K562 (cell line): ENCODE measurements at places on chromosomes 7 and 10.

DNA sequence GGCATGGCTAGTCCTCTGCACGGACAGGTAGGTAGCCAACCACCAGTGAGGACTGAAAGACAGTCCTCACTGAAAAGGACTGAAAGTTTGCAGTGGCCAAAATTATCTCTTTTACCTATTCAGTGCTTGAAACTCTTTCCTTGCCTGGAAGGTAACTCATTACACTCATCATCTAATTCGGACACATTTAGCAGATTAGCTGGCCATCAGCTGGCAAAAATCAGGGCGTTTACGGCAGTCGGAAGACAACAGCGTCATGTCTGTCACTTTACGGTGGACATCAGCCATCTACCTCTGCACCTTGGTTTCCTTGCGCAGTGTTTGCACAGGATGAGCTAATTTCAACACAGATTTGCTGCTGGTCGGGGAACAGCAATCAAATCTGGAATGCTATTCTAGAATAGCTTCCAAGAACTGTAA is 740 bp downstream of the ANXA7 start:
- DNase-seq = peak; percentile 58

DNA sequence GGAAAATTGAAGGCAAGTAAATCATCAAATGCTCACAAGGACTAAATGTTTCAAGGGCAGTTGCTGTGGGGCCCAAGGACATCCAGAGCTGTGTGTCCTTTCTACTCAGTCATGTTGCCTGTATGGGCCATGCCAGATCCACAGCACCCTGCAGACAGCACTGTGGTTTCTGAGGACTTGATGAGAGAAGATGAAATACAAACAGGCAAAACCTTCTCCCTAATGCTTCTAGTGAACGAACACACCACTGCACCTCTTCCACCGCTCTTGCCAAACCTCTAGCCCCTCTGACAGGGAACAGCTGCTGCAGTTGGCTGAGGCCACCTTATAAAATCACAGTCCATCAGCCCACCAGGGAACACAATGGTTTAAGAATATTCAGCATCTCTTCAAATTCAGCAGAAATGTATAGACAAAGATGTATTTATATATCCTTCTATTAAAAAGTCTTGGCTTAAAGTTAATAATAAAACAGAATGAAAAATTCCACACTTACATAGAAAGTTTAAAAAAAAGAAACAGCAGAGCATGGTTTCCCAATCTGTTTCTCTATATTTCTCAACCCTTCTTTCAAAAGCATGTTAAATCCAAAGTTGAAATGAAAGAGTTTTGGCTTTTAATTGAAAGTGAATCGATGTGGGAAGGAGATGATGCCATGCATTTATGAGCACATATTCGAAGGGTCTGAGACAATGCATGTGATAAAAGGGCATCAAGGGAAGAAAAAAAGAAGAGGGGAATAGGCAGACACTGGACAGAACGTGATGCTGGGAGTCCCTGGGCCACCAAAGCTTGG is 14.0 kb downstream of the CYP3A7 start:
- DNase-seq = no peak

DNA sequence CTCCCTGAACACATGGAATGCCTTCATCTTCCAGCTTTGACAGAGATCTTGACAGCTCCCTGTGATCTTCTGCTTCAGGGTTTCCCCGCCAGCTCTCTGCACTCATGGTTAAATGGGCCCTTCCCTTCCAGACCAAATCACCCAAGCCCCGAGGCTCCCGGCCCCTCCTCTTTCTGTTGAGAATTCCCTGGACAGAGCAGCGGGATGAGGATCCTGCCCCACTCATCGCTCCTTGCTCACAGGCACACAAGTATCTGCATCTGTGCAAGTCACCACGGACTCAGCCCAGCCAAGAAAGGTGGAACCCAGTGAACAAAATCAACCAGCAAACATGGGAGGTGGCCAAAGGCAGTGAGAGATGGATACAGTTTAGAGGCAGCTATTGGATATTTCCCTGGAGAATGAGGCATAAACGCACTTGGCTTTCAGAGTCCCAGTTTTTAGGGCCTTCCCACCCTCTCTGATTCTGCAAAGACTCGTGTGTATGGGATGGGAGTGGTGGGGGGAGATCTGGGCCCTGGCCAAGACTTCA is 37.7 kb upstream of the CXCL12 start:
- DNase-seq = no peak

GRCh38 chr7:12802070-12802469 is 114.6 kb downstream of the ARL4A start:
- DNase-seq = no peak

DNA sequence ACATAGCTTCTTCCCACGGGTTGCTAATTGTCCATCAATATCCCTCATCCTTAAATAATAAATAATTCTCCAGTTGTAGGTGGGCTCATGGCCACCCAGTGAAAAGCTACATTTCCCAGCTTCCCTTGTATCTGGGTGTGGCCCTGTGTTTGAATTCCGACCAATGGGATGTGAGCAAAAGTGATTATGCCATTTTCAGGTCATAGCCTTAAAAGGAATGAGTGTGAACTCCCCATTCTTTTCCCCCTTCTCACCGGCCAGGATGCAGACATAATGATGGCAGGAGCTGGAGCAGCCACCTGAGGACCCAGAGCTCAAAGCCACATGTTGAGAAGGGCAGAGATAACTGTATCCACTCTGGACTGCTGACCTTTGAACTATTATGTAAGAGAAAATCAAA is 30.3 kb upstream of the CALU start:
- DNase-seq = peak; percentile 72

- no peak for DNase-seq
Observed at GRCh38 chr7:142654398-142654797, 94.9 kb upstream of the PRSS1 start.

- DNase-seq = no peak
Observed at GRCh38 chr10:111137007-111137406, 60.2 kb downstream of the ADRA2A start.

GRCh38 chr10:97087296-97087695 is 98.5 kb downstream of the SLIT1 start:
- DNase-seq = no peak

GRCh38 chr7:155192961-155193640 is 104.6 kb upstream of the INSIG1 start:
- DNase-seq = no peak

DNA sequence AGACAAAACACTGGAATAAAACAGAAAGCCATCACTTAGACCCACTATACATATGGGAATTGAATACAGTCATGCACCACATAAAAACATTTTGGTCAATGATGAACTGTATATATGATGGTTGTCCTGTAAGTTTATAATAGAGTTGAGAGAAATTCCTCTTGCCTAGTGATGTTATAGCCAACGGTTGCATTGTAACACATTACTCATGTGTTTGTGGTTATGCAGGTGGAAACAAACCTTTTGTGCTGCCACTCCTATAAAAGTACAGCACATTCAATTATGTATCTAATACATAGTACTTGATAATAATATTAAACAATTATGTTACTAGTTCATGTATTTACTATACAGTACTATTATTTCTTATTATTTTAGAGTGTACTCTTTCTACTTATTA is 381.2 kb upstream of the MBL2 start:
- DNase-seq = no peak

GRCh38 chr7:108026116-108026515 is 23.2 kb upstream of the LAMB1 start:
- no peak for DNase-seq

GRCh38 chr10:76684968-76685367 is 952.6 kb downstream of the KCNMA1 start:
- DNase-seq = no peak

- DNase-seq = no peak
Observed at GRCh38 chr7:73892003-73892999, 31.3 kb downstream of the TMEM270 start.

DNA sequence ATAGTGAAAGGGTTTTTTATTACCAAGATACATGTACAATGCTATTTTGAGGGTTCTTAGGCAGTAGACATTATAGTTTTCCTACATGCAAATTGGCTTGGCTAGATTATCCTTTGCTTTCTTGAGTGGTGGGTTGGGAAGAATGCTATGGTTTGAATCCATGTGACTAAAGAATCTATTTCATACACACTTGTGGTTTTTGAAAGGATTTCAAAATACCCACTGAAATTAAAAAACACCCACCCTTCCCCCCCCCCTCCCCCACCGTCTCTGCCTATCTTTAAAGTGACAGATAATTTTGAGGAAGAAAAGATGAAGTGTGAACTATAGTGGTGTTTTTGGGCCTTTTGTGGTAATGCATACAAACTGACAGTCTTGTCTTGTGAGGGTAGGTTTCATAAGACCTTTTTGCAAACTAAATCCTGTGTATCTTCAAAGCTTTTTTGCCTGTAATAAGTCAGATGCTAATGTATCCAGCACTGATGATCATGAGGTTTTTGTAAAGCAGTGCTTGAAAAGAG is 90.9 kb downstream of the TPST1 start:
- DNase-seq = no peak

DNA sequence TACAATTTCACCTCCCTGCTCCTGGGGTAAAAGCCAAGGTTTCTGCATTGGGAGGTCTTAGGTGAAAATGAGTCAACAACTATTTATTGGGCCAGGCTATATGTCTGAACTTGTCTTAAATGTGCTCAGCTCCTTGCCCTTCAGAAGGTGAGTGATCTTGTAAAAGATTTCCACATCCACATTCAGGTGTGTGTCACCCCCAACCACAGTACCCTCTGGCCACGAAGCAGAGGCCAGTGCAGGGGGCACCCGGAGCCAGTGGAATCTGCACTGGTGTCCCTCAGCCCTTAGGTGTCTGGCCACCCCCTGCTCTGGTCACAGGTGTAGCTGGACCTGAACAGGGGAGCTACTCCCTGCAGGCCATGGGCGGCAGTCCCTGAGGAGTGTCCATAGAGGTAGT is 198.5 kb downstream of the PAXIP1 start:
- DNase-seq = no peak

GRCh38 chr10:72173619-72174296 is 42.1 kb upstream of the ANAPC16 start:
- peak; percentile 24 for DNase-seq

DNA sequence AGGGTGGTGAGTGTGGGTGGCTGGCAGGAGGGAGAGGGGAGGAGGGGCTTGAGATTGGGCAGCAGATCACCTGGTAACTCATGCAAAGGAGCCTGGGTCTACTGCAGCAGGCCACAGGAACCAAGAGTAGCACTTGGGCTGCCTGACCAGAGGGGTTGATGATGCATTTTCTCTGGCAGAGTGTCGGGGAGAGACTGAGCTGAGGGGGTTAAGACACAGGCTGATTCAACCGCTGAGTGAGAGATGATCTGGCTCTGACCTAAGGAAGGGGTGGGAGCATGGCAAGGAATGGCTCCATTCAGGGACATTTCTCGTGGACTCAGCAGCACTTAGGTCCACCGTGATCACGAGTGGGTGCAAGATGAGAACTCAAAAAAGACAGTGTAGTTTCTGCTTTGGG is 115.5 kb upstream of the STK17A start:
- DNase-seq = no peak
